ENCODE measurements at places on chromosomes 4 and X. TPM values are rescaled to one million over a fixed set of nuclear protein-coding genes. Genes with fewer than 3 reads are reported as not detected.

Gene WNK3
- total RNA-seq = 0.05 TPM

Gene TACR3
- 0.03 TPM for total RNA-seq

Gene SLC4A4
- total RNA-seq = 0.09 TPM

Gene GAB3
- total RNA-seq = 0.95 TPM

Gene SOX3
- not detected for total RNA-seq

DNA sequence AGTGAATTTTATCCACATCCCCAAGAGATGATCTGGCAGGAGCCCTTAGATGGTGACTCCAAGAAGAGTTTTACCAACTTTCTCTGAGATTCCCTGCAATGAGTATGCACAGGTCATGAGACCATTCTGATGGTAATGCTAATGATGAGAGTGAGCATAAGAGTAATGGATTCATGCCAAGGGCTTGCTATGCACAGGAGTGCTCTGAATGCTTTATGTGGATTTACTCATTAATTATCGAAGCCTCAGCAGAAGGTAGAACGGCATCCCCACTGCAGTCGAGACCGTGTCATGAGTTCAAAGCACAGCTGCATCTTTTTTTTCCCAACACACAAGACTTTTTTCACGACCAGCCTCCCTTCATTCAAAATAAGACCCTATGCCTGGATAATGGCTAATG, 355.0 kb downstream of the RAB28 start:
- no peaks in the 10 kb centered on the region for H3K4me1 ChIP-seq
- no peak overlapping the region for H3K4me3 ChIP-seq
- H3K36me3 ChIP-seq = no peaks in the 10 kb centered on the region
- DNase-seq = no peak

- no peak overlapping the region for H3K27ac ChIP-seq
- no peak overlapping the region for H3K4me3 ChIP-seq
- peak; percentile 9 for DNase-seq
- no peaks in the 10 kb centered on the region for H3K36me3 ChIP-seq
- no peaks in the 10 kb centered on the region for H3K4me1 ChIP-seq
- H3K27me3 ChIP-seq = no peaks in the 10 kb centered on the region
Observed at GRCh38 chr4:5635826-5636195, 72.5 kb downstream of the EVC2 start.

GRCh38 chr4:83851261-83852084, 315.6 kb downstream of the GPAT3 start:
- peaks cover 63% of the 10 kb centered on the region for H3K4me1 ChIP-seq
- no peaks in the 10 kb centered on the region for H3K27me3 ChIP-seq
- no peaks in the 10 kb centered on the region for H3K36me3 ChIP-seq
- no peak overlapping the region for H3K4me3 ChIP-seq
- H3K27ac ChIP-seq = peak overlapping the region; percentile 99

- no peaks in the 10 kb centered on the region for H3K27me3 ChIP-seq
- no peak overlapping the region for H3K4me3 ChIP-seq
- no peak for DNase-seq
- no peaks in the 10 kb centered on the region for H3K4me1 ChIP-seq
- H3K27ac ChIP-seq = no peak overlapping the region
Observed at GRCh38 chr4:176422511-176422910, 102.7 kb downstream of the SPCS3 start.

- no peak for DNase-seq
- H3K4me1 ChIP-seq = no peaks in the 10 kb centered on the region
- no peaks in the 10 kb centered on the region for H3K27me3 ChIP-seq
- H3K36me3 ChIP-seq = no peaks in the 10 kb centered on the region
- H3K4me3 ChIP-seq = no peak overlapping the region
Observed at GRCh38 chrX:64379924-64380323, 15.3 kb downstream of the MTMR8 start.

DNA sequence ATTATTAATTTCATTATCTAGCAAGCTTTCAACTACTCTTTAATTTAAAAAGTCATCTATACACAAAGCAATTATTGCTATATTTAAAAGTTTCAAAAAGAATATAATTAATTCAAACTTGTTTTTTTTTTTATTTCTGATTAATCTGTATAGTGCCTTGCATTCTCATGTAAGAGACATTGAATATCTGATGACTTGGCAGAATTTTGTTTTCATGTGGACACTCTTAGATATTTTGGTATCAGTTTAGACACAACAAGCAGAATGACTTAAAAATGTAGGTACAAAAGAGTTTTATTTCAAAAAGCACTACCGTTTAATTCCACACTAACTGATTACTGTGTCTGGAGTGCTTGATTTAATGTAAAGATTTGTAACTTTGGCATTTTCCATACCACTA, 1129.6 kb downstream of the PDHA2 start:
- H3K27me3 ChIP-seq = no peaks in the 10 kb centered on the region
- no peak overlapping the region for H3K4me3 ChIP-seq
- H3K4me1 ChIP-seq = no peaks in the 10 kb centered on the region
- no peaks in the 10 kb centered on the region for H3K36me3 ChIP-seq
